ENCODE measurements at places on chromosomes 1 and 21.

DNA sequence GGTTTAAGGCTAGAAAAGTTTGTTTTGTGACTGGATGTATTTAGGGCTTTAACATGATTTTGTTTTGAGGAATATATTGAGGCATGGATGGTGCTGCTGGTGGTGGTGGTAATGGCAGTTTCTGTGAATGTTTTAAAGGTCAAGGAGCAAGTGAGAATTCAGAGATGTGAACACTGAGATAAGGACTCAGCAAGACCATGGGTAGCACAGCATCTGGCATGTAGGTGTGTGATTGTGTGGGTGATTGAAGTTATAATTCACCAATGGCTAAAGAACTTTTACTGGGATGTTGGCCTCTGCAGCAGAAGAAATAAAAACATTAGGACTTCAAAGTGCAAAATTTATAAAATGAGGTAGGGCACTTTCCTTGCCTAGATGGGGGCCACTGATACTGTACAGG is 65.9 kb downstream of the MACF1 start:
- DNase-seq, result no peak

- no peak for DNase-seq
Measured at GRCh38 chr1:26285366-26286063, 5.6 kb downstream of the SH3BGRL3 start.

GRCh38 chr1:209708297-209708696 is 3.7 kb downstream of the HSD11B1 start:
- no peak for DNase-seq

DNA sequence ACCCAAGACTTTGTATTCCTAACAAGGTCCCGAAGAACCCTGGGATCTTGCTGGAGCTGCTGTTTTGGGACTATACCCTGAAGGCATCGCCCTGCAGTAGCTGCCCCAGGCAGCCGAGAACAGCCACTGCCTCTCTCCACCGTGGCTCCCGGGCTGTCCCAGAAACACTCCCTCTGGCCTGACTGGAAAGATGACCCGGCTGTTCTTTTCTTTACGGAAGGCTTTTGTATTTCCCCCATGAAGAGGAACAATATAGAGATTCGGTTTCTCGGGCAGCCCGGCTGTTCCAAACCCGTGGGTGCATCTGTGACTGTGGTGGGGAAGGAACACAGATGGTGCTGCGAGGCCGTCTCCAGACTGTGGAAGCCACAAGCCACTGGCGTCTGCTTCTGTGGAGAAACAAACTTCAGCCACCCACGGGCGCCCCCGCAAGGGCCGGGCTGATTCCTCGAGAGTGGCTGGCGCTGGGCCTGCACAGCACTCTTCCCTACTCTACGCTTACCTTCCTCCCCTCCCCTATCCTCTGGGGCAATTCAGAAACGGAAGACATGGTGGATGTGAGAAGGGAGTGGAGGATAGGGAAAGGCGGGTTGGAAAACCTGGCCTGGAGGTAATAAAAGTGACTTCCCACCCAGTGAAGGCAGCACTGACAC is 33.7 kb upstream of the VASH2 start:
- DNase-seq, result no peak

- DNase-seq, result no peak
Measured at GRCh38 chr1:64505944-64506655, 36.2 kb downstream of the CACHD1 start.

GRCh38 chr1:91851130-91852010 is 34.6 kb downstream of the TGFBR3 start:
- DNase-seq, result no peak

All from stimulated activated CD8-positive, alpha-beta memory T cell treated with anti-CD3 and anti-CD28 coated beads, Interleukin-12 subunit alpha, Interleukin-12 subunit beta, amount 100 ng/mL, for 4 hours (primary cell).